ENCODE measurements at places on chromosomes 7 and 10.

GRCh38 chr7:112556633-112557032 lies 75.8 kb downstream of the LSMEM1 start:
- no peak for DNase-seq

DNA sequence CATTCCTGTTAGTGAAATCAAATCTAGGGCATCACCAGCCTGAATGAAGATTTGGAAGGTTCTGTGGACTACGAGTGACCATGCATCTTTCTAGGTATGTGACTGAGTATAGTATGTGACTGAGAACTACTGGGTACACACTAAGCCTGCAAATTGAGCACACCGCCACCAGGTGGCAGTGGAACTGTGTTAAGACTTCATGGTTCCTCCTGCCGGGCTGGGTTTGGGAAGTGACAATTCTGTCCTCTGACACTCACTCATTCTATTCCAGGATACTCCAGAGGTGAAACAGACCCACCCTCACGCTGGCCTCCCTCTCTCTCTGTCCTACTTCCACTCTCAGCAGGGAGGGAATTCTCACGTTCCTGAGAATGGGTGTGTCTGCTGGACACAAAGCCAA lies 84.0 kb upstream of the TMEM248 start:
- DNase-seq, result no peak

- DNase-seq, result no peak
These were observed 32.2 kb downstream of the LSM5 start for GRCh38 chr7:32458025-32458424.

GRCh38 chr7:66847879-66848790 lies 72.9 kb upstream of the TMEM248 start:
- no peak for DNase-seq

- no peak for DNase-seq
These were observed 14.0 kb upstream of the RALA start for GRCh38 chr7:39609113-39609934.

- DNase-seq, result no peak
These were observed 41.0 kb upstream of the ELMO1 start for GRCh38 chr7:37489703-37490102.

- DNase-seq, result no peak
These were observed 37.8 kb downstream of the GOLGA7B start for GRCh38 chr10:97887399-97887798.

DNA sequence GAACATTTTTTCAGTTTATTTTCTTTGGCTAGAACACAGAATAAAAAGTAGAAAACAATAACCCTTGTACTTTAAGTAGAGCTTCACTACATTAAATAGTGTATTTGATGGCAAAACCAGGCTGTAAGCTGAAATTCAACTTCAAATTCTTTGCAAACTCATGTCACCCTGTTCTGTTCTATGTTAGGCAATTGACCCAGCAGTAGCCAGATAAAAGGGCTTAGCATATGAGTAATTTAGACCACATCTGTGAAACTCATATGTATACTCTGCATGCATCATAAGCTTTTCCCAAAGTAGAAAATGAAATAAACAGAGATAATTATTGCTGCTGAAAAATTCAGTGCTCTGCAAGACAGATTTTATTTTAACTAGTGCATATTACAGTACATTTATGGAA lies 150.2 kb downstream of the GNAI1 start:
- no peak for DNase-seq

DNA sequence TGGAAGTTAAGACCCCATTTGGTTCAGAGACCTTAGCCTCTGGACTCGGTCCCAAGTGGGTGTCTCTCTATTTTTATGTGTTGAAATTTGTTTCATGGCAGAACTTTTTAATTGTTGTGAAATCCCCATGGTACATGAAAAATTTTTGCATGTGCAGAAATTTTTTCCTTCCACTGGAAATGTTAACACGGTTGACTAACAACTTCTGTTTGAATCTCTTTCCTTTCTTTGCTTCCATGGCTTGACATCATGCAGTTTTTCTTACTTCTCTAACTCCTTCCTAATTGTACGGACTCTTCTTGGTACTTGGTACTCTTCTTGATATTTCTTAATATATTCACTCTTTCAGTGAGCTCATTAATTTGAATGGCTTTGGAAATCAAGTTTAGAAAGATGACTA lies 18.3 kb downstream of the MDFIC start:
- DNase-seq, result no peak

GRCh38 chr10:125605167-125605566 lies 77.8 kb downstream of the TEX36 start:
- no peak for DNase-seq

DNA sequence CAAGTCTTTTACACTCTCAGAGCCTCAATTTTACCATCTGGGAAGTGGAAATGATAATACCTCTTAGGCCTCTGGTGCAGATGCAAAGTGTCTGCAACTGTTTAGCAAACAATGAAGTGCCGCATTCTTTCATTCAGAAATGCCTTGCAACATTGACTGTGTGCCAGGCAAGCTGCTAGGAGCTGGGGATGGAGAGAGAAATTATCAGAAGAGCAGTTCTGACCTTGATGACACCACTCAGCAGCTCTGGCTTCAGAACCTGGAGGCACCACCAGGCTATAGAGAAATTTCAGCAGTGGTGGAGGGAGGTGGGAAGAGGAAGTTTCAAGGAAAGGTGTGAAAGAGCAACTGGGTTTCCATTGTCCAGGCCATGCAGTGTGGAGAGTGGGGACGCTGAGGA lies 78.1 kb upstream of the HABP2 start:
- DNase-seq, result no peak

- DNase-seq, result no peak
These were observed 173.7 kb upstream of the PRPS1L1 start for GRCh38 chr7:18201350-18201749.

DNA sequence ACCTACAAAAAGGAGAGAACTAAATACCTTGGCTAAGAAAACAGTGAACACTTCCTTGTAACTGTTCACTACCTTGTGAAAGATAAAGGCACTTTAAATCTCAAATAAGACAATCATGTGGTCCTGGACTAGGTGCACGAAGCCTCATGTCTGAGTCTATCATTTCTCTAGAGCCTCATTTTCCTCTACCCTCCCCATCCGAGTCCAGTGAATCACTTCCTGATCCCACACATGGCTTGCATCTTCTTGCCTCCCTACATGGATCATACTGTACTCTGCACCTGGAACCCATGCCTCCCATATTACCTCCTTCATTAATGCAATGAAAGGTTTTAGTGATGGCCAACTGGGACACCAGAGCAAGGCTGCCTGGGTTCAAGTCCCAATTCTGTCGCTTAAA lies 34.5 kb downstream of the SNX10 start:
- DNase-seq, result no peak

- no peak for DNase-seq
These were observed 315.8 kb upstream of the MGMT start for GRCh38 chr10:129151281-129151680.

GRCh38 chr10:102465466-102465865 lies 14.1 kb upstream of the C10orf95 start:
- no peak for DNase-seq

DNA sequence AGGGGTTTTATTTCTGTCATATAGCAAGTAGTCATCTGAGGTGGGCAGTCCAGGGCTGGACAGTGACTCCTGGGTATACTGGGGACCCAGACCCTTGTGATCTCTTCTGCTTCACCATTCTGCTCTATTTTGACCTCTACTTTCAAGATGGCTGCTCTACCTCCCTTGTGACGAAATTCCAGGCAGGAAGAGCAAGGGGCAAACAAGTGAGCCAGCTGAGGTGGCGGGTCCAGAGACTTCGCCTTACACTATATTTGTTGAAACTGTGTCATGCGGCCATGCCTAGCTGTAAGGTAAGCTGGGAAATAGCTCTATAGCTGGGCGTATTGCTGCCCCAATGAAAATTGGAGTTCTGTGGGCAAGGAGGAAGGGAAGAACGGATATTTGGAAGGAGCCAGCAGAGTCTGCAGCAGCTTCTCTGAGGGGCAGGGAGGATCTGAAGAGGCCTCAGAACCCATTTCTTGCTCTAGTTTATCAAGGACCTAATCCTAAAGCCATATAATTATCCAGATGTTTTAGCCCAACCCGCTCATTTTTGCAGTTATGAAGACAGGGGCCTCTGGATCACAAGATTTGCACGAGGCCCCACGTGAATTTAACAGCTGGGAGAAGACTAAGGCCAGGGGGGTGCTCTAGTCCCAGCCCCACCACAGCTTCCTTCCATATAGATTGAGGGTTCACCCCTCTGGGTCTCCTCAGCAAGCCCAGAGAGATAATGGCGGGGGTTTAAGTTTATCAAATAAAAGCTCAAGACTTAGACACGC lies 7.7 kb upstream of the CPA1 start:
- DNase-seq, result no peak

DNA sequence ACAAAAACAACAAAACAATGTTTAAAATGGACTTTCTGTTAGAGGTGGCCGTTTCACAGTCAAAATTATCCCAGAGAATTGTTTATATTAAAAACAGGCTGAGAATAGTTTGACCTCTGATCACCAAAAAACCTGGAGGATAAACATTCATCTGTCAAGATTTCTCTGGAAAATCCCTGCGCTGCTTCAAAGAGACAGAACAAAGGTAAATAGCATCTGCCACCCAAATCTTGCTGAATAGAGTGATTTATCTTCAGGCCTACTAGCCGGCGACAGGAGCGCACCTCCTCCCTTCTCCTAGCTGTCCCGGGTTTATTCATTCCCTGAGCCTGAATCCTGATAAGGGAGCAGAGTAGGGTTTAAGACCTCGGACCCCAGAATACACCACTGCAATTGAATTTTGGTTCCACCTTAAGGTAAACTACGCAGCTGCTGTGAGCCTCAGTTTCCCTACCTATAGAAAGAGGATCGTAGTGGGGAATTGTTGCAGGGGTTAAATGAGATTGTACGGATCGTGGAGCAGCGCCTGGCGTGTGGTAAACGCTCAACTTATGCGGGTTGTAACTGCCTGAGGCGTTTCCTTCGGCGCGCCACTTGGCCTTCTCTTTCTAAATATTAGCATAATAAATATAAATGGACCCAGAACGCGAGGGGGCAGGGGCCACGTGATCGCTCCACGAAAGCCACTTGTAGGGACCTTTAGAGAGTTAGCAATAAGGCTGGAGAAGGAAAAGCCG lies 498 bp upstream of the ST7 start:
- peak; percentile 46 for DNase-seq

- no peak for DNase-seq
These were observed 76.5 kb downstream of the ADCY1 start for GRCh38 chr7:45650404-45651394.

DNA sequence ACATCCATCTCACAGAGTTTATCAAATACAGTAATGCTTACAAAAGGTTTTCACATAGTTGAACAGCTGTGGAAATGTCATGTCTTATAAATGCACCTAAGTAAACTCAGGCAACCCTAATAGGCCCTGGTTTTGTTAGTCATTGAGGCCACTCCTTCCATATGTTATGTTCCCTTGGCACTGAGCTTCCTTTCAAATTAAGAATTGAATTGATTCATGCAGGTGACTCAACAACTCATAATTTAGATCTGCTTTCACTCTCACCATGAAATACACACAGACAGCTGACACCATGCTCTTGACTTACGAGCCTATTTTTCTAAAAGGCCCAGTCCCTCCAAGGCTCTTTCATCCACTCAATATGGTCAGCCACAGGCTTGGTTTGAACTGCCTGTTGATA lies 476.9 kb downstream of the KCNMA1 start:
- no peak for DNase-seq

GRCh38 chr10:110284262-110284661 lies 20.5 kb downstream of the SMNDC1 start:
- DNase-seq, result no peak

- DNase-seq, result peak; percentile 69
These were observed 182.5 kb downstream of the LRMDA start for GRCh38 chr10:75613685-75614504.

GRCh38 chr7:44275957-44276570 lies 49.3 kb downstream of the CAMK2B start:
- DNase-seq, result peak; percentile 66
